Stimulated activated CD4-positive, alpha-beta T cell treated with anti-CD3 and anti-CD28 coated beads, Interleukin-2, amount 100 ng/mL, for 4 hours (primary cell): ENCODE measurements at places on chromosomes 2 and 18.

DNA sequence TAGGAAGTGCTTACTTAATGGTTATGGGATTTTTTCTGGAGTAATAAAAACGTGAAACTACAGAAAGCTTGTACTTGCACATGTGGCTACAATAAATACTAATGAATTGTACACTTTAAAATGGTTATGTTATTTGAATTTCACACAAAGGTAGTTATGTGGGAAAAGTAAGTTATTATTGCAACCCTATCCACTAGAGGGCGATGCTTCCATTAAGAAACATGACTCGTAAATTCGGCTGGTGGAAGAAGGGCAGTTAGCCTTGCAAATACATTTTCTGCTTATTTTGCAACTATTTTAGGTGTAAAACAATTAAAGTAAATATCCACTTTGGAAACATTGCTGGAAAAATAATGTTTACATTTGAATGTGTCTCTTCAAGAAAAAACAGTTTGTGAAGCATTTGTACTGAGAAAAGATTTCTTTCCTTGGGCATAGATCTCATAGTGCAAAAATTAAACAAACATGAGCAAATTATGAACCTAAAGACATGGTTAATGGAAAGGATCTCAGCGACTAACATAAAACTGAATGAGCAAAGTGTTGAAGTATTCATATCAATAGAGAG is 68.1 kb upstream of the CSRNP3 start:
- DNase-seq, result no peak

- DNase-seq, result no peak
Measured at GRCh38 chr18:74856928-74857327, 259.3 kb downstream of the ZNF407 start.

DNA sequence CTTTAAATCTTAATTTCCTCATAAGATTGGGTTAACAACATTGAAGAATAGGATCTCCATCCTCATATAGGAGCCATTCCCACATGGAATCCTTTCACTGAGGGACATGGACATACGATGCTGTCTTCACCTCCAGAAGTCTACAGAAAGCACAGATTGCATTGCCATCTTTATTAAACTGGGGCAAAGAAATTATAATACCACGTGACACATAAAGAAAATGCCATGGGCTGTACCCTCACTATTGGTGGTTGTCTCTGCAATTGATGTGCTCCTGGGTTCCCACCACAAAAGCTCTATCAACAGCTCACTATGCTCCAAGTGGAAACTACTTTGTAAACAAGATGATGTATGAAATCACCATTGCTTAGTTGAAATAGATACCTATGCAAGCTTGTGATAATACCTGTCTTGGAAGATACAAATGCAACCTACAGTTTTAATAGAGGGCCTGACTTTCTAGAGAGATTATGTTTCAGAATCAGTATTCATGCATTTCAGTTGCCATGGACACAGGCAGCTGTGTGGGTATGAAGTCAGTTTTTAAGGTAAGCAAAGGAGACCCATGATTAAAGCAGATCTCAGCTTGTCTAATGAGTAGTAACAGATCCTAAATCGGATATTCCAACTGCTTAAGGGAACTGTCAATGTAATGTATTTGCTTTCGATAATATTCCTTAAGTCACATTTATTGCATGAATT is 337.0 kb downstream of the RAD51AP2 start:
- no peak for DNase-seq

DNA sequence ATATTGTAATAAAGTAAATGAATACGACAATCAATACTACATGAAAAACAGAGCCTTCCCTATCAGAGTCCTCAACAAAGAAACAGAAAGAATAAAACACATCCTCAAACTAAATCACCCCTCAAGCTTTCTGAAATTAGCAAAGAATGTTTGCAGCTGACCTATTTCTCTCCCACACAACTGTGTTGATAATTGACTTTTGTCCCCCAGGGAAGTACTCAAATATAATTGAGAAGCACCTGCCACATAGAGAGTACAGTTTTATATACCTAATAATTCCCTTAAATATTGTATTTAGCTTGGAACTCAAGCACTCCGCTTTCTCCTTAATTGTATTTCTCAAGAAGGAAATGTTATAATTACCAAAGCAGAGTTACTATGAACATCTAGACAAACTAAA is 12.6 kb downstream of the CACNB4 start:
- DNase-seq, result no peak

- no peak for DNase-seq
Measured at GRCh38 chr18:1062588-1062987, 157.9 kb downstream of the ADCYAP1 start.
